Stimulated activated CD8-positive, alpha-beta memory T cell treated with anti-CD3 and anti-CD28 coated beads, Interleukin-12 subunit alpha, Interleukin-12 subunit beta, amount 100 ng/mL, for 4 hours (primary cell): ENCODE measurements at places on chromosomes 7 and 10.

DNA sequence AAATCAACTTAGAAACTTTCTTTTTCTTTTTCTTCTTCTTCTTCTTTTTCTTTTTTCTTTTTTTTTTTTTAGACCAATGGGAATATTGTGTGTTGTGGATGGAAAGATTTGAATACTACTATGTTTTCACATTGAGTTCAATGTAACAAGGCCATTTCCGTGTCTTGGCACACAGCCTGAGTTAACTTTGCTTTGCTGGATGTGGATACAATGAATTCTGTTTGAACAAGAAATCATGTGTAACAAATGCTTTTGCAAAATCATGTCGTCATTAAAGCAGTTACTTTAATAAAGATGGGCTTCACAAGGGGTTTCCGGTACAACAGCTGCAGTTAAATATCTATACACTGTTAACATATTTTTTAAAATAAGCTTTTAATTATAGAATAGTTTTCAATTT, 13.5 kb upstream of the ENTPD1 start:
- no peak for DNase-seq

- no peak for DNase-seq
These were observed 255.1 kb upstream of the MKLN1 start for GRCh38 chr7:131072505-131073091.

GRCh38 chr10:43216931-43217562, 49.8 kb downstream of the RASGEF1A start:
- DNase-seq, result no peak

- no peak for DNase-seq
These were observed 25.6 kb downstream of the CDNF start for GRCh38 chr10:14812271-14812670.

- DNase-seq, result no peak
These were observed 40.9 kb upstream of the ZNF32 start for GRCh38 chr10:43689618-43689954.

DNA sequence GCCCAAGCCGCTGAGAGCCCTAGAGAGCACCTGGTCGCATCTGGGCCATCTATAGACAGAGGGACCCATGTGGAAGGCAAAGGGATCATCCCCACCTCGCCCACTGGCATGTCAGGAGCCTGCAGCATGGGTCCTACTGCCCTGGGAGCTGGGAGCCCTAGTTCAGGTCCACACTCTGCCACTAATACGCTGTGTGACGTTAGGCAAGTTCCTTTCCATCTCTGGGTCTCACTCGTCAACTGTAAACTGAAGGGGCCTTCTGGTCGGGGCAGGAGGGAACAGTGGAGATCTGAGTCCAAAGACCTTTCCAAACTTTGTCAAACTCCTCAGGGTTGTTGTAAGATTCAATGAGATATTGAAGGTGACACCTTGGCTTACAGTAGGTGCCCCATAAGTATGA, 23.4 kb downstream of the UNC5B start:
- no peak for DNase-seq

DNA sequence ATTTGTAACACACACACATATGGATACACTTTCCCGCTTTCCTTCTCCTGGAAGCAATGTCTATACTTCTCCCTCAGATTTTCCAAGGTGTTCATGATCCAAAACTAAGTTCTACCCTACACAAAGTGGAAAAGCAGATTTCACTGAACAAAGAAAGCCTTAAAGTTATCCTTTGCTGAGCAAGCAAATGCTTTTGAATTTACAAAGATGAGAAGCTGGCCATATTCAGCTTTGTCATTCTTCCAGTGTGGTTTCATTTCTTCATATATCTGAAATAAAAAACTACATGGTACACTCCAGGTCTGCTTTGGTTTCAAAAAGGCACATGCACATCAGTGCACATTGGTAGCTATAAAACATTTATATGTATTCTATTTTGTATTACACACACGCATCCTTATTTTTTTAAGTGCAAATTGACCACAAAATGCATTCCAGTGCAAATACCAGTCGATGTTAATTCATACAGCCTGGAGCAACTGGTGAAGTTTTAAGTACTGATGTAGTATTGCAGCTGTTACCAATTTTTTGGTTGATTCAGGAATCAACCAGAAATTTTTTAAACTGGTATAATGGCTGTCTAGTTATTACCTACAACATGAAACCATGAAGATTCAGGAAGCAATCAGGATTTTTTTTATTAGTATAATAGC, 65.5 kb upstream of the SRPK2 start:
- DNase-seq, result no peak

DNA sequence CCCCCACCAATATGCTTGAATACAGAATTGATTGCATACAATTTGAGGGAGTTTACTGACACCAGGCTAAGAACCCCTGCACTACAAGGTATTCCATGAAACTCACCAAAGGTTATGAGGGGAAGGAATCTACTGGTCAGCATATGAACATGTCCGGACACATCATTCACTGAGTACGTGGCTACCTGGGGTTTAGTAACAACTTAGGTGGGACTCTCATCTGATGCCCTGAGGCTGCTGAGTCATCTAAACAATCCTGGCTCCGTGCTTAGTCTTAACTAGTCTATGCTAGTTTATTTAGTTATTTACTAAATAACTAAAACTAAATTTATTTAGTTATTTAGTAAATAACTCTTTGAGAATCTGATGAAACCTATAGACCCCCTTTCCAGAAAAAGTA, 11.3 kb downstream of the PI4K2A start:
- no peak for DNase-seq

- no peak for DNase-seq
These were observed 68.9 kb upstream of the PRLHR start for GRCh38 chr10:118664321-118664720.

DNA sequence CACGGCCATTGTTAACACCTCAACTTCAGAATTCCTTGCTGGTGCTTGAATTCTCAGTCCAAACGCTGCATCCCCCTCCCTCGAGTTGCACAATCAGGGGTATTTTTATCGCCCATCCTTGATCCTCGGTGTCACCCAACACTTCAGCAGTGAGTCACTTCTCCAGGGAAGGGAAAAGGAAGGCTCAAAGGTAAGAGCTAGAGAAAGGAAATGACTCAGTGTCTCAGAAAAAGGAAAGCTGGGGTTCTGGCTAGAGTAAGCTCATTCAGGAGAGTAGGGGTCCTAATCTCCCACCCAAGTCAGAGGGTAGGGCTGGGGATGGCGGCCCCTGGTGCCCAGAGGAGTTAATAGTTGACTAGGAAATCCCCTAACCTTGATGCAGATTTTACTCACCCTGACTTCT, 39.8 kb upstream of the TRIM8 start:
- DNase-seq, result no peak

DNA sequence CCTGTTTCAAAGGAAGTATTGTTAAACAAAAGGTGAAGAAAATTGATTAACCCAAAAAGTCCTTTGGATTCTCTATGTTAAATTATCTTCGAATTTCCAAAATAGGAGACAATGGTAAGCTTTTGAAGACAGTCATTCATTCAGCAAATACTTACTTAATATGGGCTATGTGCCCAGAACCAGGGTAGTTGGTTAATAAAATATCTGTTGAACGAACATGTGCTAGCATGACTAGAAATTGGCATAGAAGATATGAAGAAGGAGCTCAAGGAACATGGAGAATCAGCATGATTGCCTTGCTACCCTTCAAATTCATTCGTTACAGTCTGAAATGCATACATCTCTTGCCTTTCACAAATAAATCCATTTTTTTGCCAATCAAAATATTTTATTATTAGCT, 123.1 kb upstream of the RHEB start:
- DNase-seq, result no peak

GRCh38 chr7:5228066-5228465, 38.0 kb downstream of the WIPI2 start:
- DNase-seq, result no peak

DNA sequence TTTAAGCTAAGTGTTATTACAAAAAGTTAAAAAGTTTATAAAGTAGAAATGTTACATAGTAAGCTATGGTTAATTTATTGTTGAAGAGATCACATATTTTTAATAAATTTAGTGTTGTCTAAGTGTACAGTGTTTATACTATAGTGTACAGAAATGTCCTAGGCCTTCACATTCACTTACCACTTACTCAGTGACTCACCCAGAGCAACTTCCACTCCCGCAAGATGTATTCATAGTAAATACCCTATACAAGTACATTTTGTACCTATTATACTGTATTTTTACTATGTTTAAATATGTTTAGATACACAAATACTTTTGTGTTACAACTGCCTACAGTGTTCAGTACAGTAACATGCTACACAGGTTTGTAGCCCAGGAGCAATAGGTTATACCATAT, 69.2 kb downstream of the DNAJC1 start:
- DNase-seq, result no peak

DNA sequence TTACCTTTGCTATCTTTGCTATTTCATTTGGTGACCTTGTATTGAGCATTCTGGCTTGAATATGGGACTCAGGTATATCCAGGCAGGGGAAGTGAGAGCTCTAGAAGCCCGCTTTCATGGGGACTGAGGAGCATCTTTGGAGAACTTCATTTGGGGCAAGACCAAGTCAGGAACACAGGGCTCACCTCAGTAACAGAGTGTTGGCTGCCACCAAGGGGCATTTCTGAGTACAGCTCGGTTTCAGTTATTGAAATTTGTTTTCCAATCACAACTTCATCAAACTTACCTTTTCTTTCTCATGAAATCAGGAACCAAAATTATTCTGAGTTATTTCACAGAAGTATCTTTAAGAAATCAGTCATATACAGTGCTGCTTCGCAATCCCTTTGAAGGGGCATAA, 337.2 kb downstream of the C7orf25 start:
- DNase-seq, result no peak

GRCh38 chr10:59258890-59259289, 82.4 kb downstream of the PHYHIPL start:
- no peak for DNase-seq

DNA sequence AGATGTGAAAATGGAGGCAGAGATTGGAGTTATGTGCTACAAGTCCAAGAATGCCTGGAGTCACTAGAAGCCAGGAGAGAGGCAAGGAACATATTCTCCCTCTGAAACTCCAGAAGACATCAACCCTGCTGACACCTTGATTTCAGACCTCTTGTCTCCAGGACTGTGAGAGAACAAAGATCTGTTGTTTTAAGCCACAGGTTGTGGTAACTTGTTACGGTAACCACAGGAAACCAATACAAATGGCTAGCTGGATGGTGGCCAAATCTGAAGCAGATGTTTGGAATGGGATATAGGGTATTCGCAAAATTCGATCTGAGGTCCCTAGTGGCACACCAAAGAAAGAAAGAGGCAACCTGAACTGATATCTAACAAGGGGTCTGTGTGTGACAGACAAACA, 129.0 kb downstream of the HERPUD2 start:
- no peak for DNase-seq

GRCh38 chr10:22927661-22928403, at the start of gene ARMC3:
Gene ARMC3 (plus strand): TSS chr10:22928053. CDS start chr10:22931997, 3,944 bp downstream.
- DNase-seq, result peak; percentile 52

GRCh38 chr7:142414135-142414534, 156.3 kb upstream of the PRSS58 start:
- DNase-seq, result no peak

DNA sequence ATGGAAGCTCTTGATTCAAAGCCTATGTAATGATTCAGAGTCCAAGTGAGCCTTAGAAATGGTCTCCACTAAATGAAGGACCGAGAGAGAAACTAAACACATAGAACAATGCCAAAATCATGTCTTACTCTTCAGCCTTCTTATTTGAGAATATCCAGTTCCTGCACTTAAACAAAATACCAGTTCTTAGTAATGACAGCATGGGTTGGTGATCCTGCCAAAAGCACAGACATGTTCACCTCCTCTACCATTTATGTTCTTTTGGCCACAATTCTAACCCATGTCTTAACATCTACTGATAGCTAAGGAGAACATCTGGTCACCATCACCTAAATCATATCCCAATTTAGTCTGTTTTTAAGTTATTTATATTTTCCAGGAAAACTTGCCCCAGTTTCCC, 239.6 kb upstream of the PTN start:
- no peak for DNase-seq

DNA sequence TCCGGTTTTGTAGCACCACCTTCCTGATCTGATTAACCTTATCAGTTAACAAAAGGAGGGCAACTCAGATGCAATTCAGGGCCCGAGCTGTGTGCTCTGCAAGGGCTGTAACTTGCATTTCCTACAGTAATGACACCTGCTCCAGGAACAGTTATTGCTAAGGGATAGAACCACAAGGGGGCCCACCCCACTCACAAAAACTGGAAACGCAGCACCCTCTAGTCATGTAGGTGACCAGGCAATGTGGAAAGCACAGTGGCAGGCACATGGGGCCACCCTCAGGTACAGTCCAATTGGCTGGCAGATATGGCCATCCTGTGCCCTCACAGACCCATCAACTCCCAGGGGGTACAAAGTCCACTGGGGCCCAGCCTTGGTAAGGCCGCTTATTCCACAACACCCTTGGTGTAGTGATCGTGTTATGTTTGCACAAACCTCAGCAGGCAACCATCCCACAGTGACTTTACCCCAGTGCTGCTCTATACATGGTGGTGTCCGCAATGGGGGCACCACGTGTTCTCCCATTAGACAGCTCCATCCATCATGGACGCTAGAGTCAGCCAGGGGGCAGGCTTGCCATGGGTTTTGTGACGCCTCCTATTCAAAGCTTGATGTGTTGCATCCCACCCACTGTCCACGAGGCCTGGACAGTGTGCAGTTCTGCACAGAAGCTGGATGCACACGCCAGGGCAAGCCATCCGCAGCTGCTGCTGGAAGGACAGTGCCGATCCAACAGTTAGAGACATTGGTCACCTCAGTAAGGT, 9.4 kb downstream of the RNF133 start:
- no peak for DNase-seq

DNA sequence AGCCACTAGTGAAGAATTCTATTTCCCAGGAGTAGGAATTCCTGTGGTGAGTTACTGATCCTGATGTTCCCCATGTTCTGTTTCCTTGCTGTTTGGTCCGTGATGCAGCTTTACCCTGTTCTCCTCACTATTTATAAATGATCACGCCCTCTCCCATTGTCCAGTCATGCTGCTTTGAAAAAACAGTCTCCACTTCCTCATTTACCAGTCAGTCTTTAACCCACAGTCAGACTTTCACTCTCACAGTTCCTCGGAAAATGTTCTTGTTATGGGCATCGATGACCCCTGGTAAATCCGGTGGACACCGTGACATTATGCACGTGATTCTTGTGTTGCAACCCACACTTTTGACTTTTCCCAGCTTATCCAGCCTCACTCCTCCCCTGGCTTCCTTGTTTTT, 14.4 kb downstream of the SCIN start:
- DNase-seq, result no peak

- no peak for DNase-seq
These were observed 191.9 kb upstream of the PPP1R3A start for GRCh38 chr7:114110666-114111065.

DNA sequence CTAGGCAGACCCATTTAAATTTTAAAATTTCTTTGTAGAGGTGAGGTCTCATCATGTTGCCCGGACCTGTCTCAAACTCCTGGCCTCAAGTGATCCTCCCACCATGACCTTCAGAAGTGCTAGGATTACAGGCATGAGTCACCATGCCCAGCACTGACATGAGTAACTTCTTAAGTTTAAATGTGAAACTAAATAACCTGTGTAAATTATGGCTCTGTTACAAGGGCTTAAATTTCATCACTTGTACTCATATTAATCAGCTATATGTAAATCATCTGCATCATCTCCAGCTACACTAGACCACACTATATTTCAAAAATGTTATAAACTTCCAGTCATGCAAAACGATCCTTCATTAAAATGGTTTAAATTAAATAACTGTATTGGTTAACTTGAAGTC, 56.1 kb downstream of the ATAD1 start:
- no peak for DNase-seq
